CD4-positive, alpha-beta T cell treated with Interferon alpha-2 for 1 hour (primary cell): ENCODE measurements at places on chromosomes 11 and 22.

- no peak for DNase-seq
Measured at GRCh38 chr11:117374316-117375055, 46.8 kb downstream of the CEP164 start.

- DNase-seq: no peak
Measured at GRCh38 chr22:46501701-46502100, 35.7 kb downstream of the CELSR1 start.

- no peak for DNase-seq
Measured at GRCh38 chr11:78444726-78445125, 27.1 kb upstream of the GAB2 start.

DNA sequence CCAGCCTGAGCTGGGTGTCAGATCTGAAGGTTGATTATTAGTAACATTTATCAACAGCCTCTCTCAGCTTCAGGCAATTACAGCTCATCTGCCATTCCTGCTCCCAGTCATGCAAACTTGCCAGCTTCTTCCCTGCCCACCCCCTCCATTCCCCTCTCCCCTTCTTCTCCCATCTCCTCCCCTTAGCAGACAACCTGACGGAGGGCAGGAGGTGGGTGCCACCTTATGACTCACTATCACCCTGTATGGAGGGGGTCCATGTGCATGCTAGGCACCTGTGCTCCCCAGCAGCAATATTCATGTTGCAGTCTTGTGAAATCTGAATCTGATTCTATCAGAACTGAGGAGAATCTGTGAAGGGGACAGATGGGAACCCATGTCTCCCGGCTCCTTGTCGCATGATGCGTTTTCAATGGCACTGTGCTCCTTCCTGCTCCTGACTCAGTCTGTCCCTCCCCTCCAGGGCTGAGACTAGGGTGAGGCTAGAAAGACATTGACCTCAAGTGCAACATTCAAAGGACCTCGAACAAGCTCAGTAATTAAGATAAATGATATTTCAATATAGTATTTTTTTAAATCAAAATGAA is 46.3 kb upstream of the TUB start:
- no peak for DNase-seq

DNA sequence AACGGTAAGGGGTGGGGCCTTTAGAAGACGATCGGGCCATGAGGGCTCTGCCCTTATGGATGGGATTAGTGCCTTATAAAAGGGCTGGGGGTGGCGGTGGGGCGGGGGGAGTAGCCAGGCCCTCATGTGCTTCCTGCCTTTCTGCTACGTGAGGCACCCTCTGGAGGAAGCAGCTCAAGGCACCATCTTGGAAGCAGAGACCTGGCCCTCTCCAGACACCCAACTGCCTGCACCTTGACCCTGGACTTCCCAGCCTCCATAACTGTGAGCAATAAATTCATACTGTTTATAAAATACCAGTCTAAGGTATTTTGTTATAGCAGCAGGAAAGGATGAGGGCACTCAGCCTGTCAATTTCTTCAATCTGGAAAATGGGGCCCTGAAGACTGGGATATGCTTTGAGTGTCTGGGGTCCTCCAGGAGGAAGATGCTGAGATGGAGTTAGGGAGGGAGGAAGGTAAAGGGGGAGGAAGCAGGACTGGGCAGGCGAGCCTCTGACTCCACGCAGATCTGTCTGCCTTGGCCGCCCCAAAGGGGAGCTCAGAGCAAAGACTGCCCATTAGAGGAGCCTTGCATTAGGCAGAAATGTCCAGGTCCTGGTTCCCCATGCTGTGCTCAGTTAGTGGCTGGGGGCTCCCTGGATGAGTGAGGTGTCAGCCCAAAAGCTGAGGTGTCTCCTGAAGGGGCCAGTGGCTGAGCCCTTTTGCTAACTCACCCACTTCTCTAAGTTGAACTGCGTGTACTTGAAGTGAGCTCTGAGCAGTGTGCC is 5.3 kb downstream of the CABP2 start:
- no peak for DNase-seq

DNA sequence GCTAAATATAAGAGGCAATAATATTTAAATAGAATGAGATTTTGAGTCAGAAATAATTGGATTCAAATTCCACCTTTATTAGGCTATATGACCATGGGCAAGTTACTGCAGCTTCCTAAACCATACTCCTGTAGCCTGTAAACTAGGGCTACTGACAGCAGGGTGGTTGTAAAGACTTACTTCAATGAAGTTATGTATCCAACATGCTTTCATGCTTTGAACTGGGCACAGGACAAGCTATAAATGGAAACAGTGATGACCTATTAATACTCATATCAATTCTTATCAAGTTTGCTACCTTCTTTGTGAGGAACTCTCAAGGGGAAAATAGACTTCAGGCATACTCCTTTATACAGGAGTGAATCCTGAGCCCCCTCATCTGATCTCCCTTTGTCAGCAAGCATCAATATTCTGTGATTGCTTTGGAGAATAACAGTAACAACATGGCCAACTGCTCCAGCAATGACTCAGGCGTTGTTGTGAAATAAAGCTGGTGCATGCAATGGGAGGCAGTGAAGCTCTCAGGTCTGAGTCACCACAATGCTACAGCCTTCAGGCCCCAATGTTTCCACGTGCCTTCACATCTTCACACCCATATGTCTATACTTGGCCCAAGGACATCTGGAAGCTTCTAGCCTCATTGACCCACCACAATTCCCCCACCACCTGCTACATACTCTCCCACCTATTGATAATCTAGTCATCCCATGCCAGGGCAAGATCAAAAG is 102.5 kb downstream of the KCNA4 start:
- DNase-seq: no peak

DNA sequence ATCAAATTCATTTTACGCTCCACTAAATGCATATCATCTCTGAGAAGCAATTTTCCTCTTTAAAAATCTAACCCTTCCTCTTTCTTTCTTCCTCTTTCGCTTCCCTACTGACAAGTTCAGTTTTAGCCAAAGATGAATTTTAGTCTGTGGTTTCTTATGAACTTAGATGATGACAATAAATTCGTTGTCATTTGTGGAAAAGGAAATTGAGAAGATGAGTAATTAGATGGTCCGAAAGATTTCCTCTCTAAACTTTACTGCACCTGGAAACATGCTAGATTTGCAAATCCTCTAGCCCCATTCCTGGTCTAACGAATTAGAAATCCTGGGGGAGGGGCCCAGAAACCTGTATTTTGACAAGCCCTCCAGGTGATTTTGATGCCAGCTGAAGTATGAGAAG is 855.4 kb upstream of the CHORDC1 start:
- DNase-seq: no peak

DNA sequence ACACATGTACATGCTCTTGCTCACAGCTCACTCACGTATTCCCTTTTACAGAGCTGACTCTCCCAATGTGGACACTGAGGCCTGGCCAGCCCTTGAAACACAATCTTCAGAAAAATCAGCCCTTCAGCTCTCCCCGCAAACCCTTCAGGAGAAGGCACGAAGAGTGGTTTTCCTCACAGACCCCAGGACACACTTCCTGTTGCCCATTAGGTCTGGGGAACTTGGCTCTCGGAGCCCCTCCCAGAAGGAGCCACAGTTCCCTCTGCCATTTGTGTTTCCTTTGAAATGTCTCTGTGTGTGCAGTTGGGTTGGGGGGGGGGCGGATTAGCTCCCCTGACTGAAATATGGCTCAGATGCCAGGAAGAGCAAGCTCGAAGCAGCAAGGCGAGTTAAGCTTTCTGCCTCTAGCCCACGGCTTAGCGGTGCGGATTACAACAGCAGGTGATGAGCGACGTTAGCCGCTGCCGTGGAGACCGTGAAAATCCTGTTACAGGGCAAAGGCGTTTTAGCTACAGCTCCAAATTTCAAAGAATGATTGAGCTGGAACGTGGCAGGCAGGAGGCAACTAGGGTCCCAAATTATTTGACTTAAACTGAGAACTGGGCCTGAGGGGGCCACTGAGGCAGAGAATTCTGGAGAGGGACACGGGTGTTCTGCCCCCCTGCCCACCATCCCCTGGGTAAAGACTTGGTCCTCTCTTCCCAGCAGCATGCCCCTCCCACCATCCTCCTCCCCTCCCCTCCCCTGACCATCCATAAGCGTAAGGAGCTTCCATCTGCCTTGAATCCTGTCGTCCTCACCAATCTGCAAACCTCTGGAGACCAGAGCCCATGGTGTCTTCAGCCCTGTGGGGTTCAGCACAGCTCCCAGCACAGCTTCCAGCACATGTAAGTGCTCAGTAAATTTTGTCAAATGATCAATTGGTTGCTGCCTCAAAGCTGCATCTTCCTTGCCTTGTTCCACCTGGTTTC is 598.6 kb downstream of the BUD13 start:
- DNase-seq: no peak

DNA sequence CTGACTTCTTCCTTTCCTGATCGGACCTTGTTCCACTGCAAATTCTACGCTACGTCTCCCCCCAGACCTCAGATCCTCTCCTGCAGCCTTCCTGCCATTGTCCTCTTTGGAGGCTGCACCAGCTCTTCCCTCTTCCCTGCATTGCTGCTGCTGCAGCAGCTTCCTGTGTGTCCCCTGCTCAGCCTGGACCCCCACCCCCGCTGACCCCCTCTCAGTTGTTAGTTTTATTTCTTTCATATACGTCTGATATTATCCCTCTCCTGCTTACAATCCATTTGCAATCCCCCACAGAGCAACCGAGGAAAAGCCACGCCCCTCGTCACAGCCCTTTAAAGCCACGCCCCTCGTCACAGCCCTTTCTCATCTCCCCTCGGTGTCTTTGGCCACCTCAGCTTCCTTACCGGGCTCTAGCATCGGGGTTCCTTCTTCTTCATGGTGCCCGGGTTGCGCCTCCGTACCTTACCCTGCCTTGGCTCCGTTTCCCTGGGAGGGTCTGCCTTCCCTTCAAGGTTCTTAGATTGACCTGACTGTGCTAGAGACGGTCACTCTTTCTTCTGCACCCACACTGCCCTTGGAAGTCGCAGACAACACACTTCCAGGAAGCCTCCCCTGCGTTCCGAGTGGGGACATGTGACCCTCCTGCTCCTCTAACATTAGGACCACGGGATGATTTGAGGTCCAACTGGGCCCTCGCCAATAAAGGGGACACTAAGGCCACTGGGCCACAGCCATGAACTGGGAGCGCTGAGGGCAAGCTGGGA is 4.8 kb downstream of the MRGPRG start:
- DNase-seq: no peak
